ENCODE measurements at places on chromosomes 5 and 9.

DNA sequence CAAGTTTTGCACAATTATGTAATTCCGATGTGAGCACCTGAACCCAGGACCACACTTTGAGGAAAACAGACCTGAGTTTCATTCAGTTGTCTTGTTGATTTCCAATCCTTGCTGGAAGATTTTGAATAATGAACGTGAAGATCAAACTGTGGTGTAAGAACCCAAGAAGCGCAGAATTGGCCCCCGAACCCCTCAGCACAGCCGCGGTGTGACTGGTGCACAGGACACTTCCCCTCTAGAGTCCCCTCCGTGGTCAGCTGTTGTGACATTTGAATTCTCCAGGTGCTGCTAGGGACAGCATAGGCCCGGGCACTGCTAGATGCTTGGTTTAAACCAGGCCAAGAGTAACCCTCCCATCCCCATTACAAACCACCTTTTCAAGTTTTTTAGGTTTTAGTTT, 1.7 kb downstream of the BRD3OS start:
- no peak for DNase-seq

DNA sequence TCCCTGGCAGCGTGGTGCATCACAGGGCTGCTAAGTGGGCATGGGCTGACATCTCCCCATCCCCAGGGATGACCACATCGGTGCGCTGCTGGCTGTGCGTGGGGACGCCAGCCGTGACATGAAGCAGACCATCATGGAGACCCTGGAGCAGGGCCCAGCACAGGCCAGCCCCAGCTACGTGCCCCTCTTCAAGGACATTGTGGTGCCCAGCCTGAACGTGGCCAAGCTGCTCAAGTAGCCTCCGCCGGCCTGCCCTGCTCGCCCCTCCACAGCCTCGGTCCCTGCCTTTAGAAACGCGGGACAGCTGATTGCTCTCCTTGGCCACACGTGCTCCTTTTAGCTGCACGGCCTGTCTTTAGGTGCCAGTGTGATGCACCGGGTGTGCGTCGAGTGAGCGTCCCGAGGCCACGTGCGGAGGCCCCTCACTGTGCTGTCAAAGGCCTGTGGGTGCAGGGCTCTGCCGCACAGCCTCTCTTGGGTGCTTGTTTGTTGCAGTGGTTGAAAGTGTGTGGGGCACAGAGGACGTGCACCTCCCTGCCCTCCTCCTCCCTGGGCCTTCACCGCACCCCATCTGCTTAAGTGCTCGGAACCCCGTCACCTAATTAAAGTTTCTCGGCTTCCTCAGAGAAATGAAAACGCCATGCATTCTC, 23.8 kb downstream of the EXOC3 start:
- DNase-seq = no peak

DNA sequence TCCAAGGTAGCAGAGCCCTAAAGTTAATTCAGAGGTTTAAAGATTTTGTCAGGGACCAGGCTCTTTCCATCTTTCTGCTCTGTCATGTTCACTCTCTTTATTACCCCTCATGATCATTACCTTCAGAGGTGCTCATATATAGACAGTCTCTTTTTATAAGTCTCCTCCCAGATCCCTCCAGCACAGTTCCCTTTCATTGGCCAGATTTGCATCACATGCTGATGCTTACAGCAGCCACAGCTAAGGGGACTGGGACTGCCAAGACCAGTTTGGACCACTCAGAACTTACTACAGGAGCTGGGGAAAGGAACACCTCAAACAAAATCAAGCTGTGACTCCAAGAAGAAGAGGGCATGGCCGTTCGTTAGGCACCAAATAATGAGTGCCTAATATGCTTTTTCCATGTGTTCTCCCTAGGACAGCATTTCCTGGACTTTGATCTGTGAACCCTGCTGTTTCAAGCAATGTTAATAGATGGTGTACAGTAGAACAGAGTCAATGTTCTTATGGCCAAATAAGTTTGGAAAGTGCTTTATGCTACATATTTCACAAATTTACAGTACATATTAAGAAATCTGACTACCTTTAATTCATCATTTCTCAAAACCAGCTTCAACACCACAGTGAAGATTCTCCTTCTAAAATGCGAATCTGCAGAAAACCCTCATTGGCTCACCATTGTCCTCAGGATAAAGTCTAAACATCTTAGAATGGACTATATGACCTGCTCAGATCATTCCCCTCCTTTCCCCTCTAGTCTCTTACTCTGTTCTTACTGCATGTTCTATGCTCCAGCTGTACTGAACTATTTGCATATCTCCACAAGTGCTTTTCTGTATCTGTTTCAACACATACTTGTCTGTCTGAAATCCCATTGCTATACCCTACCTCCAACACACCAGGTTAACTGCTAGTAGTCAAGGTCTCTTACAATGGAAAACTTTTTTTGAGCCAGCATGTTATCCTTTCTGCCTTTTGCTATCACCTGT, 3.4 kb downstream of the C5orf58 start:
- DNase-seq = no peak

GRCh38 chr5:173178369-173178910, 34.1 kb downstream of the BNIP1 start:
- DNase-seq = no peak

Data from stimulated activated CD8-positive, alpha-beta memory T cell treated with anti-CD3 and anti-CD28 coated beads, Interleukin-7, amount 100 ng/mL, for 1 hour (primary cell).